ENCODE measurements at places on chromosomes 5 and 9.

DNA sequence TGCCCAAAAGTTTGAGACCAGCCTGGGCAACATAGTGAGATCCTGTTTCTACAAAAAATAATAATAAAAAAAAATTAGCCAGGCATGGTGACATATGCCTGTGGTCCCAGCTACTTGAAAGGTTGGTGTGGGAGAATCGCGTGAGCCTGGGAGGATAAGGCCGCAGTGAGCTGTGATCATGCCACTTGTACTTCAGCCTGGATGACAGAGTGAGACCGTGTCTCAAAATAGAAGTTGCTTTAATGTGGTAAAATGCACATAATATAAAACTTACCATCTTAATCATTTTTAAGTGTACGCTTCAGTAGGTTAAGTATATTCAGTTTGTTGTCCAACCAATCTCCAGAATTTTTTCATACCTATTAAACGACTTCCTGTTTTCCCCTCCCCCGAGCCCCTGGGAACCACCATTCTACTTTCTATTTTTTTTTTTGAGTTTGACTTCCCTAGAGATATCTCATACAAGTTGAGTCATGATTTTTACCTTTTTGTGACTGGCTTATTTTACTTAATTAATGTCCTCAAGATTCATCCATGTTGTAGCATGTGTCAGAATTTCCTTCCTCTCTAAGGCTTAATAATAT lies 120.1 kb upstream of the POC5 start:
- DNase-seq: no peak

DNA sequence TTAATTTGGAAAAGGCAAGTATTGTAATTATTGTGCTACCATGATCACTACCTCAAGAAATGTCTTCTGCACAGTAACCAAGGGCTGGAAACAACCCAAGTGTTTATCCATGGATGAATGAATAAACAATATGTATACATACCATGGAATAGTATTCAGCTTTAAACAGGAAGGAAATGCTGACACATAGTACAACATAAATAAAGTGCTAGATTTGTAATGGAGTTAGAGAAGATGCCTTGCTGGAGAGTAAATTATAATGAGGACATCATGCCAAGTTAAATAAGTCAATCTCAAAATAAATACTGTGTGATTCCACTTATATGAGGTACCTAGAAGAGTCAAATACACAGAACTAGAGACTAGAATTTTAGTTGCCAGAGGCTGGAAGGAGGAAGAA lies 160.0 kb downstream of the CCDC192 start:
- no peak for DNase-seq

GRCh38 chr9:99873943-99874584 lies 32.4 kb upstream of the STX17 start:
- DNase-seq: no peak

DNA sequence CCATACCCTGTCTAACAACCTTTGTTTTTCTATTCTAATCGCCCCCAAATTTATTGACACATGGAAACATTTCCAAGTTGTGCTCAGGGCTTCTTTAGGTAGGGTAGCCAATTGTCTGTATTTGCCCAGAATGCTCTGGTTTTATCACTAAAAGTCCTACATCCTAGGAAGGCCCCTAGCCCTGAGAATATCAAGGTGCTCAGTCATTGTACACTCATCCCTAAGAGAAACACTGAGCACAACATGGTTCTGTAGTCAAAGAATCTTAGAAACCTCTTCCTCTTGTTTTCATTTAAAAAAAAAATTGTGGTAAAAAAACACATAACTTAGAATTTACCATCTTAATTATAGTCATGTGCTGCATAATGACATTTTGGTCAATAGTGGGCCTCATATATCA lies 69.0 kb upstream of the BASP1 start:
- DNase-seq: no peak

DNA sequence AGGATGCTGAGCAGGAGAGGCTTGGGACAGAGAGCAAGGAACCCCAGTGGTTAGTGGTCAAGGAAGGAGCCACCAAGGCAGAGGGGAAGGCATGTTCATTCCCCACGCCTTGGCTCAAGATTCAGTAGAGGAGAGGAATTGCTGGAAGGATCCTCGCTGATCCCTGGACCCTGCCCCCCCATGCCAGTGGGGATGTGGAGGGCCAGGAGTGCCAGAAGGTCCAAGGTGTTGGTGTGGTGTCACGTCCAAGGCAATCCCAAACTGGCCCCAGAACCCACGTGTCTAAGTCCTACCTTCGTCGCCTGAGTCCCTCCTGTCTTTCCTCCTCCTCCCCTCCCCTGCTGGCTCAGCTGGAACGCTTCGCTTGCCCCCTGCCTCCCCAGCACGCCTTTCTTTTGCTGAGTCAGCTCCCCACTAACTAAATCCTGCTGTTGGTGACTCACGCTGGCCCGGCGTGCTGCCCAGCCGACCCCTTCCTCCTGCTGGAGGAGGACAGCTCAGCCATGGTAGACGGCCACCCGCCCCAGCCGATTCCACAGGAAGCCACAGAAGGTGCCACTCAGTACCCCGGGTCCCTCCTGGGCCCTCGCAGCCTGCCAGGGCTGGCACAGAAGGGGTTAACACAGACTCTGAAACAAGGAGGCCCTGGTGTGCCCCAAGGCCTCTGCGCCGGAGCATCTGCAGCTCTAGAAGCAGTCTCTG lies 37.6 kb upstream of the ORM1 start:
- DNase-seq: no peak

DNA sequence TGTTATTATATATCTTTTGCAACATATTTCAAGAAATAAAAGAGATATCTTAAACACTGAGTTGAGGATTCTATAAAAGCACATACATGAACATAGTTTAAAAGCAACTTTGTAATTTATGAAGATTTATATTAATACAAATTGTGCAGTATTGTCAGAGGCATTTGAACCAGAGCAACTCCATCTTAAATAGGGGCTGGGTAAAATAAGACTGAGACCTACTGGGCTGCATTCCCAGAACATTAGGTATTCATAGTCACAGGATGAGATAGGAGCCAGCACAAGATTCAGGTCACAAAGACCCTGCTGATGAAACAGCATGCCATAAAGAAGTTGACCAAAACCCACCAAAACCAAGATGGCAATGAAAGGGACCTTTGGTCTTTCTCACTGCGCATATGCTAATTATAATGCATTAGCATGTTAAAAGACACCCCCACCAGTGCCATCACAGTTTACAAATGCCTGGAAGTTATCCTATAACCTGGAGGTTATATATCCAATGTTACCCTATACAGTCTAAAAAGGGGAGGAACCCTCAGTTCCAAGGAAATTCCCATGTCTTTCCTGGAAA lies 320.2 kb downstream of the FAM170A start:
- no peak for DNase-seq

- no peak for DNase-seq
These were observed 3.3 kb downstream of the FIBCD1 start for GRCh38 chr9:130935648-130936271.

DNA sequence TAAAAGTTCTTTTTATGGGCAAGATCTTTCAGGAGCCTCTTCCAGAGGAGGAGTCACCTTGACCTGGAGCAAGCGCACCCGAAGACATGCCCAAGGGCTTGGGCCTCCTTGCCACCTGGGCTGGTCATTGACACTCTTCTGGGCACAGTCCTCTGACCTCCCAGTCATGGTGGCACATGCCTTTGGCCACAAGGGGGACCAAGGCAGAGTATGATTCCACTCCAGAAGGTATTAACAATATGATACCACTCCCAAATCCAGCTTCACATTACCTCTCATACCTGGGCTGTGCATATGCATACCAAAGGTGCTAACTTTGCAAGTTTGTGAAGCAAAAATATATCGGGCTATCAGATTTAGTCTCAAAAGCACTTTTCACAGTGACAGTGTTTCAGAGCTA lies 84.6 kb downstream of the MAST4 start:
- DNase-seq: no peak

- DNase-seq: no peak
These were observed 10.4 kb downstream of the BICD2 start for GRCh38 chr9:92754091-92754745.

GRCh38 chr9:99660191-99660636 lies 161.5 kb upstream of the NR4A3 start:
- DNase-seq: no peak

- DNase-seq: peak; percentile 55
These were observed at the start of gene DPYSL3 for GRCh38 chr5:147509710-147510651. TSS of gene DPYSL3 (minus strand) at chr5:147510068. CDS start at chr5:147509858, 210 bp downstream.

DNA sequence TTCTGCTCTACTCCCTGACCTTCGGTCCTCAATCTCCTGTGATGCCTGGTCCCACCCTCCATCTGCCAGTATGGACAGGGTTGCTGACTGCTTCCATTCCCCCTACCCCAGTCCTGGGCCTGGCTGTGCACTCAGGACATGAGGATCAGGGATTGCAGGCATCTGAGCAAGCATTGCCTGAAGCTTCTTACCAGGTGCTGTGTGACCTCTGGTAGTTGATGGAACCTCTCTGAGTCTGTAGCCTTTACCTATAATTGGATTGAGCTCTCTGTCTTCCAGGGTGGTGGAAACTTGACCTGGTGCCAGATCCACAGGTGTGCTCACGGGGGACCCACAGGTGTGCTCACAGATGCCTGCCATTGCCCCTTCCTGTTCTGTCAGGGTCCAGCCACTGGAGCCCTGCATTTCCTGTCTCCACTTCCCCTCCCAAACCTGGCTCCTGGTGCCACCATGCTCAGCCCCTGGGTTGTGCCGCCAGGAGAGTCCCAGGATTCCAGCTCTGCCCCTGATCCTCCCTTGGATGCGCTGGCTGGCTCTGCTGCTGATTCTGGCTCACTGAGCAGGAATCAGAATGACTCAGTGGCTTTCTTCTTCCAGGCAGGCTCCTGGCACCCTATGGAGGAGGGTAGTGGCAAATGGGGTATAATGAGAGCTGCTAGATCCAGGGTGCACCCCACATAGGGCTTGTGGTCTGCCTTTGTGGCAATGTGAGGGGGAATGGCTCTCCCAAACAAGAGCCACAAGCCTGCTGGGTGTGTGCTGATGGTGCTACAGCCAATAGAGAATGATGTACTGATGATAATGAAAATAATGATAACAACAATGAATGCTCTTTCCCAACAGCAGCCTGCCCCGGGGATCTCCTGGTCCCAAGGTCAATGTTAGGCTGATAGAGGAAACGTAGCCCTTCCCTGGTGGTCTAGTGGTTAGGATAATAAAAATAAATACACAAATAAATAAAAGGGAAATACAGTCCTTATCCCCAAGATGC lies 35.2 kb upstream of the PSD2 start:
- DNase-seq: no peak

Data from progenitor cell of endocrine pancreas (in vitro differentiated cells).